ENCODE measurements at places on chromosomes 12 and 14.

DNA sequence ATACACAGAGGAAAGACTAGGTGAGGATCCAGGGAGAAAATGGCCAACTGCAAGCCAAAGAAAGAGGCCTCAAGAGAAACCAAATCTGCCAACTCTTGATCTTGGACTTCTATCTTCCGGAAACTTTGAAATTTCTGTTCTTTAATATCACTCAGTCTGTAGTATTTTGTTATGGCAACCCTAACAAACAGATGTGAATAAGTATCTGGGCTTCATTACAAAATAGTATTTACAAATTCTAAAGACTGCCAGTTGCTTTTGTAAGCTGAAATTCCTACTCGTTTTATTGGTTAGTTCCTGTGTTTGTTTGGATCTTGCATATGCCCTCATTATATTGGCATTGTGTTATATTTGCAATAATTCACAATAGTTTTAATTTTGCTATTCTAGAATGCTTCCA lies 143.2 kb upstream of the USP15 start:
- DNase-seq: no peak

DNA sequence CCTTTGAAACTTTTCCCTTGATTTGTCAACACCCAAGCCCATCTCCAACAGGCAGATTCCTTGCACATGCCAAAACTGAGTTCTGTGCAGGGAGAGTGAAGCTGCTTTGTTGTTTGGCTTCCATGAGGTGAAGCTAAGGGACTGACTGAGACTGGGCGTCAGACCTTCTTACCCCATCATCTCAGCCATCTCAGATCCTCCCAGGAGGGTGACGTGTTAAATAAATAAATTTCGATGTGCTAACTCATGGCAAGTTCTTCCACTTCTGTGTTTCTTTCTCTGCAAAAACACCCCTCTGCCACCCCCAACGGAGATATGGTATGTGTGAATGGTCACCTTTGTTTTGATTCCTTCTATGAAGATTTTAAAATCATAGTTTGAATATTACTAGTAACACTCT lies 17.8 kb downstream of the UTP20 start:
- DNase-seq: no peak

DNA sequence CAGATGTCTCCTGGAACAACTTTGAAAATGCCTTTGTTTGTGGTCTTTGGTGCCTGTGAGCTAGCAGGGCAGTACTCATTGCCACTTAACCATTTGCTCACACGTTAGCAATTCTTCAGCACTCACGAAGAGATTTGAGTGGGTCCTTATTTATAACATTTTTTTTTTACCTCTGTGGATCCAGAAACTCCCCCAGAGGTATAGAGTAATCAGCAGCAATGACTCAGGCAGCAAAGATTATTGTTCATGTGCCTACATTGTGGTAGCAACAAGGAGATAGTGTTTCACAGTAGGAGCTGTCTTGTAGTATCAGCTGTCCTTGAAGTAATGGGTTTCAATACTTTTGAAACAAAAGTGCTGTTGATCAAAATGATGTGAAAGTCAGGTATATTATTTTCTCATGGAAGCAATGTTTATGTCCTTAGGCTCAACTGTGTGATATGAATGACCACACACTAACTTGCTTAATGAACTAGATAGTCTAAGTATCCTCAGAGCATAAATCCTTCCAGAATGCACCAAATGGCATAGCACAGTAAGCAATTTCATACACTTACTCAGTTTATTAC lies 304.1 kb downstream of the EGLN3 start:
- DNase-seq: no peak

DNA sequence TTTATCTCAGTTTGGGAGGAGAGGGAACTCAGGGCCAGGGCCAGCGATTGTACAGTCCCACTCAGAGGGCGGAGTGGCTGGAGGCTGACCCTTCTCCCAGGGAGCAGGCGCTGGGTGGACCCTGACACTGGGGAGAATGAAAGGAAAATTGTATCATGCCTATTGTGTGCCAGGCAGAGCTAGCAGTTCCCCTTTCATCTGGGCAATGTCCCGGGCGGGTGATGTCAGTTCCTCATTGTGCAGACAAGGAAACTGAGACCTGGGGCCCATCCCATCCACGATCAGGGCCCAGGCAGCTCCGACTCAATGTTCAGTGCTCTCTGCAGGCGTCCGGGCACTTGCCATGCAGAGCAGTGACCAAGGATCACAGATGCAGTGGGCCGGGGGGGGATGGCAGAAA lies 101.9 kb upstream of the RTL1 start:
- peak; percentile 15 for DNase-seq

GRCh38 chr12:86838260-86838659 lies 582.1 kb upstream of the MGAT4C start:
- DNase-seq: no peak

GRCh38 chr14:84021433-84021832 lies 1508.5 kb upstream of the FLRT2 start:
- DNase-seq: no peak

GRCh38 chr14:105315941-105316576 lies 1.5 kb downstream of the PACS2 start:
- DNase-seq: peak; percentile 64

DNA sequence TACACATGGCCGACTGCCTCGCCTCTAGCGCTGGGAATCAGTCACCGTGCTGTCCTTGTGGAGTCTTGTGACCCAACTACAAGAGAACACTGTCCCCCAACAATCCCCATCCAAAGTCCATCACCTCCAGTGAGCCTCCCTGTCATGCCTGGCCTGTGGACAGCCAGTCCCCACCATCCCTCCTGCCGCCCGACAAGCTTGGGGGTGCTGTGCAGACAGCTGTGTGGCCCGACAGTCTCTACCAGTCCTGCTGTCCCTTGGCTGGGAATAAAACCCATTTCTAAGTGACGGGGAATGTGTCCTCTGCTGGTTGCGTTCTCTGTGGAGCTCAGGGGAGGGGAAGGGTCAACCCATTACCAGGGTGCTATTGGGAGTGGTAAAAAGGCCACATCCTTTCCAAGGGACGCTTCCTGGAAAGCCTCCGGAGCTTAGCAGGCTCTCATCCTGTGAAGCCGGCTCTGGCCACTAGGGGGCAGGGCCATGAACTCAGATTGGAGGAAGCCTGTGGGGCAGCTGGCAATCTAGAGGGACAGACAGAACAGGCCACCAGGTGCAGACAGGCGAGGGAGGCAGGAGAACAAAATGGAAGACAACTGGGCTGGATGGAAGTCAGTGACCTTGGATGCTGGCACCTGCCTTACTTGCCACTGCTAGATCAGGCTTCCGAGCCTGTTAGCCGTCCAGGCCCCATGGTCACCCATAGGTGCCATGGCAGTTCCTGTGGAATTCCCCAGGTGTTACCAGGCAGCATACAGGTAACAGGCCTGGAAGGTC lies 12.0 kb upstream of the BLTP3B start:
- peak; percentile 34 for DNase-seq

- DNase-seq: no peak
These were observed 19.5 kb downstream of the ANO6 start for GRCh38 chr12:45235087-45236025.

- DNase-seq: no peak
These were observed 287 bp upstream of the SLC2A13 start for GRCh38 chr12:40106202-40106533.

GRCh38 chr14:101708853-101709532 lies 52.5 kb upstream of the PPP2R5C start:
- no peak for DNase-seq

GRCh38 chr14:74859757-74860552 lies 16.0 kb downstream of the PROX2 start:
- no peak for DNase-seq

DNA sequence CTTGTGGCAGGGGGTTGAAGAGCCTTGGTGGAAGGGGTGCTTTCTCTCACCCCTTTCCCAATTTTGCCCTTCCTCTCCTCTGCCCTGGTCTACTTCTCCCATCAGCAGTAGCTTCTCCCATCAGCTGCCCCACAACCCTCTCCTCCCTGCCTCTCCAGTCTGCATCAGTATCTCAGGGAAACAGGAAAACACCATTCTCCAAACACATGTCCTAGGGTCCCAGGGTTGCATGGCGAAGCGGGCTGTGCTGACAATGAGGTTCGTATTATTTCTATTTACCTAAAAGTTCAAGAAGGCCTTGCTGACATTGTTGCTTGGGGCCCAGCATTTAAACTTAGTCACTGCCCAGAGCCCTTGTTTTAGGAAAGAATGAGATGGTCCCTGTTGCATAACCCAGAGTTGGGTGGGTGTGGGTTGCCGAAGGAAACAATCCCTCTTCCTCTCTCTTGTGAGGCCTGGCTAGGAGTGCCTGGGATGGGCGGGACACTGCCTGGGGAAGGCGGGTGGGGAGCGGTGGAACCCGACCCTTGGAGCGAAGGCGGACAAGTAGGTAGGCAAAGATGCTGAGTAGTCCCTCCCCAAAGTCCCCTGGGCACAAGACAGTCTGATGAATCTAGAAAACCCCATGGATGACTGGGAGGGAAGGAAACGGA lies 1.3 kb upstream of the IGFBP6 start:
- DNase-seq: no peak

DNA sequence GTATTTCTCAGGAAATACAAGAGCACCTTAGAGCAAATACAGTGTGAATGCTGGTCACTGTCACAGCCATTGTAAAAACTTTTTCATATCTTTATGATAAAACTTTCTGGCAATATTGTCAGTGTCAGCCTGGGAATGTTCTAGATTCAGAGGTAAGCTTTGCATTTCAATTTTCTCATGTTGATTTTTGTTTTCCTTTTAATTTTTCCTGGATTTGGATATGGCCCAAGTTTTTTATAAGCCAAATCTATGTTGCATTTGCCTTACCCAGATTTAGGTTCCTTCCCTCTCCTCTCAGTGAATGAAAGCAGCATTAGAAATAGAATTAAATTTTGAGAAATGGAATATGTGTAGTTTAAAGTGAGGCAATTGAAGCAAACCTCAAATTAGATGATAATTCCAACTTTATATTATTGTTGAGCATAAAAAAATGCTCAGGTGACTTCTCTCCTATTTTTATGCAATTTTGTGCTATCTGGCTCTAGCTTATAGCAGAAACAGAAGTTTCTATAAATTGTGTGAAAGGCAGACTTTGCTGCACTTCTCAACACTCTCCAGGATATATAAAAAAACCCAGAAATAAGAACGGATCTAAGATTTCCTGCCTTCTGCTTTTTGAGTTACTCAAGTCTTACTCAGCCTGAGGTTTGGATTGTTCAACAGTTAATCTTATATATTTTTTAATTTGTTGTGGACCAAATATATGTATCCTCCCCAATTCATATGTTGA lies 368.2 kb upstream of the PRICKLE1 start:
- no peak for DNase-seq

GRCh38 chr14:47966076-47966810 lies 290.8 kb upstream of the MDGA2 start:
- DNase-seq: no peak

- DNase-seq: no peak
These were observed 145.6 kb upstream of the SLC38A2 start for GRCh38 chr12:46518169-46518568.

DNA sequence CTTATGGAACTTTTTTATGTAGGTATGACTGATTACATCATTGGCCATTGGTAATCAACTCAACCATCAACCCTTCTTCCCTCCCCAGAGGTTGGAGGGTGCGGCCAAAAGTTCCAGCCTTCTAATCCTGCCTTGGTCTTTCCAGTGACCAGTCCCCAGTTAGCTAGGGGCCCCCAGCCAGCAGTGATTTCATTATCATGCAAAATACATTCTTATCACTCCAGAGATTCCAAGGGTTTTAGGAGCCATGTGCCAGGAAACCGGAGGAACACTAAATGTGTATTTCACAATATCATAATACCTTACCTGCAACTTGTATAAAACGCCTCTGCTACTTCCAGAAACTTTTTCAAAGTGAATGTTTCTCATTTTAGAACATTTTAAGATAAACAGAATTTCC lies 181.5 kb upstream of the PELI2 start:
- no peak for DNase-seq

DNA sequence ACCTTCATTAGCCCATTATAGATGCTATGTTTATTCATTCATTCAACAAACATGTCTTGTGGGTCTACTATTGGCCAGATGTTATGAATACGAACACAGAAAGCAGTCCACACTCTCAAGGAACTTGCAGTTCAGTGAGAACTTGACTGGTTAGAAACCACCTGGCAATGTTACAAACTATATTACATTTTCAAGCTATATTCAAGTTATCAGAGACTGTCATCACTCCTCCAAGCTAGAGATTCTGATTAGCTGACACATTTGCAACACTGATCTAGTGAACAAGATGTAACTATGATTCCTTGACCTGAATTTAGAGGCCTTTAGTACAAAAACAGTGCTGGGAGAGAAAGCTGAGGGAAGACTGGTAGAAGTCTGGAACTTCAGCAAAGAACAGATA lies 170.7 kb upstream of the EEA1 start:
- no peak for DNase-seq

GRCh38 chr14:68965261-68965761 lies 13.8 kb downstream of the ACTN1 start:
- no peak for DNase-seq

- DNase-seq: no peak
These were observed 38.8 kb upstream of the TMCC3 start for GRCh38 chr12:94689002-94689645.

GRCh38 chr12:114864837-114865551 lies 181.0 kb upstream of the TBX3 start:
- no peak for DNase-seq

GRCh38 chr14:34043627-34044372 lies 92.9 kb upstream of the EGLN3 start:
- no peak for DNase-seq

DNA sequence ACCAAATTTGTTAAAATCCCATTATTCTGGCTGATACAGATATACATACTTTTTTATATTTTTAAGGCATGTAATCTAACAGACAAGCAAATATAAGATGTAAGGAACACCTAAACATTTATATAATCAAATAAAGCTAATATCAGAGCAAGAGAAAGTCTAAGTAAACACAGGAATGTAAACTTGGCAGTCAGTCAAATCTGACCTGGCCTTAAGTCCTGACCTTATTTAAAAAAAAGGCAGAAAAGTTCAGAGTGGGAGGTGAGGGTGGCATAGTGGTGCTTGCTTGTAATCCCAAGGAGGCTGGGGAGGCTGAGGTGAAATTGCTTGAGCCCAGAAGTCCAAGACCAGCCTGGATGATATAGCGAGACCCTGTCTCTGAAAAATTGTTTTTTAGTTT lies 152.6 kb downstream of the DERA start:
- no peak for DNase-seq

GRCh38 chr12:89157413-89157812 lies 194.9 kb downstream of the DUSP6 start:
- no peak for DNase-seq

DNA sequence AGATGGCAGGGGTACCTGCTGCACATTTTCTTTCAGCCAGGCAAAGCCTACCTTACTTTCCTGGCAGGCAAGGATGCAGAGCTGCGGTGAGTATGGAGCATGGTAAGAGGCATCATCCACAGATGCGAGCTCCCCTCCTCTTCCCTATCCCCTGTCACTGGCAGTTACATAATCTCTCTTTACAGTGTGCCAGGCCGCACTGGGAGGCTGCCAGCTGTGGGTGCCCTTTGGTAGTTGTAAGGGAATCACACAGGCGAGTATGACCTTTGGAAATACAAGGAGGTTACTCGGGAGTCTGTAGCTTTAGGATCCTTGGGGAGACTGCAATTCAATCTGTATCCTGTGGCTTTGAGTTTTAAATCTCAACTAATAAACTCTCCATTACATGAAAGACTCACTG lies 132.5 kb downstream of the KTN1 start:
- no peak for DNase-seq

All from bone marrow (tissue), 2 donors.